ENCODE measurements at places on chromosomes 3 and 15.
A peak's percentile ranks its signal among the peaks of the same experiment; 100 is the strongest.

DNA sequence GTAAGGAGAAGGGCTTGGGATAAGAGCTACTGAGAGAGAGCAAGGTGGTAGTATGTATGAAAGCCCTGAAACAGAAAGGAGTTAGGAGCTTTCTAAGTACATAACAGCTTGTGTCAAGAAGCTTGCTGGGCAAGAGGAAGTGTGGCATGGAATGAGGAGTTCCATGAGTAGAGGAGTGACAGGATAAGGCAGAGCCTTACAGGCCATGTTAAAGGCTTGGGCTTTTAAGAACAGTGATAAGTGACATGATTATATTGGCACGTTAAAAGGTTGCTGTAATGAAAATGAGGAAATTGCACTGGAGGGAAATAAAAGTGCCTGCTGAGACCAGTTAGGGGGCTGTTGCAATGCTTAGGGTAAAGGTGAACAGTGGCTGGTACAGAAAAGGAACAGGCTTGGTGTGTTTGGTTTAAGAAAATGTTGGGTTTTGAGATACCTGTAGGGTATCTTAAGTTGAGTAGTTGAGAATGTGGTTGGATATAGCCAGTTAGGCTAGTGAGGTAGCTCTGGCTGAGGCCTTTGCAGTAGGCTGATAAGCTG, 49.0 kb downstream of the MEF2A start:
- no peak for DNase-seq

DNA sequence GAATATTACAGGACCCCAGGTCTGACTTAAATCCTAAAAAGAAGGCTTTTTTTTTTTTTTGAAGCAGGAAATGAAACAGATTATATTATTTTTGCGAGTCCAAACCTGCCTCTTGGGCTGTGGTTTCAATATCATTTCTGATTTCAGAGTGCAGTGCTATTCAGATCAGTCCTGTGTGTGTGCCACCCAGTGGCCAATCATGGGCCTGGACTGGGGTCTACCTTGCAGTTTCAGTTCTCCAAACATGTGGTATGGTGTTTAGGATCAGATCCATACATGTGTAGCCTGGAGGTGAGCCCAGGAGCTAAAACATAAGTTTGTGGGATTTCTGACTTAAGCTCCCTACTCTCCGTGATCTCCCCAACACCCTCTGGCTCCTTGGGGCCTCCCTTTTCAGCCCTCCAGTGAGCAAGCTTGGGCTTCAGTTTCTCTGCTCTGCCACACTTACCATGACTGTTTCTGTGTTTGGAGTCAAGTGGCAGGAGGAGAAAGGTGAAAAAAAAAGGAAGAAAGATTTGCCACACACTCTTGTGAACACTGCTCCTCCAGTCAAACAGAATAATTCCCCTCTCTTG, 12.1 kb upstream of the THSD4 start:
- DNase-seq, result no peak

DNA sequence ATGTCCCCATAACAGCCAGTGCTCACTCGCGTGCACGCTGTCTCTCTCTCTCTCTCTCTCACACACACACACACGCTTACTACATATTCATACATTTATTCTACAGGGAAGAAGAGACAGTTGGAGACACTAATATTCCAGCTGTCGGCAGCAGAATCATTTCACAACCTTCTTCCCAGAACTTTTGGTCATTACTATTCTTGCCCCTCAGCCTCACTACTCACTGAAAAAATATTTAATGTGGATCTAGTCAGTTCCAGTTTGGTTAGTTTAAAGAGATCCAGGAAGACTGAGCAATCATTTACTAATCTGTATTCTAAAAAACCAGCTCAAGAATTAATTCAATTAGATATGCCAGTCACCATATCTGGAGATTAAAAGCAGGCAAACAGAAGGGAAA, 394.9 kb downstream of the PTPRG start:
- DNase-seq, result no peak

DNA sequence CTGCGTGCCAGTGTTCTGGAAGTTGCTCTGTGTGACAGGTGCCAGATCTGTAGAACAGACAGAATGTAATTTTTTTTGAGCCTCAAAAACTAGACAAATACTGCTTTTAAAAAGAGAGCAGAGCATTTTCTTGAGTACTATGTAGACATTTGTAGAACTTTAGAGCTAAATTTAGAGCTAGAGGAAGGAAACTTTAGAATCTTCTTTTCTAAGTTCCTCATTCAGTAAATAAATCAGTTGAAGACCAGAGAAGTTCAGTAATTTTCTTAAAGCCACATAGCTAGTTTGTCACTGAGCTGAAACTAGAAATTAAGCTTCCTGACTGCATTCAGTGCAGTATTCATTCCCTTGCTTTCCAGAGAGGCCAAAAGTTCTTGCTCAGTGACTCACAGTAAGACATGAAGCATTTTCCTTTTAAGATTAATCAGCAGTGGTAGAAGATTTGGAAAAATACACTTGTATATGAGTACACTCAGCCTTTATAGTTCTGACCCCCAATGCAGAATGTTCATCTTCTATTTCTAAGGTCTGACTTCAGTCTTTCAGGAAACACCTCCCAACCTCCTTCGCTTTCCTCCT, 83.6 kb upstream of the TSEN2 start:
- DNase-seq, result no peak

GRCh38 chr3:179464323-179465092, 13.2 kb upstream of the GNB4 start:
- DNase-seq, result peak; percentile 67

- no peak for DNase-seq
These were observed 189.5 kb downstream of the TPRG1 start for GRCh38 chr3:189361103-189361835.

DNA sequence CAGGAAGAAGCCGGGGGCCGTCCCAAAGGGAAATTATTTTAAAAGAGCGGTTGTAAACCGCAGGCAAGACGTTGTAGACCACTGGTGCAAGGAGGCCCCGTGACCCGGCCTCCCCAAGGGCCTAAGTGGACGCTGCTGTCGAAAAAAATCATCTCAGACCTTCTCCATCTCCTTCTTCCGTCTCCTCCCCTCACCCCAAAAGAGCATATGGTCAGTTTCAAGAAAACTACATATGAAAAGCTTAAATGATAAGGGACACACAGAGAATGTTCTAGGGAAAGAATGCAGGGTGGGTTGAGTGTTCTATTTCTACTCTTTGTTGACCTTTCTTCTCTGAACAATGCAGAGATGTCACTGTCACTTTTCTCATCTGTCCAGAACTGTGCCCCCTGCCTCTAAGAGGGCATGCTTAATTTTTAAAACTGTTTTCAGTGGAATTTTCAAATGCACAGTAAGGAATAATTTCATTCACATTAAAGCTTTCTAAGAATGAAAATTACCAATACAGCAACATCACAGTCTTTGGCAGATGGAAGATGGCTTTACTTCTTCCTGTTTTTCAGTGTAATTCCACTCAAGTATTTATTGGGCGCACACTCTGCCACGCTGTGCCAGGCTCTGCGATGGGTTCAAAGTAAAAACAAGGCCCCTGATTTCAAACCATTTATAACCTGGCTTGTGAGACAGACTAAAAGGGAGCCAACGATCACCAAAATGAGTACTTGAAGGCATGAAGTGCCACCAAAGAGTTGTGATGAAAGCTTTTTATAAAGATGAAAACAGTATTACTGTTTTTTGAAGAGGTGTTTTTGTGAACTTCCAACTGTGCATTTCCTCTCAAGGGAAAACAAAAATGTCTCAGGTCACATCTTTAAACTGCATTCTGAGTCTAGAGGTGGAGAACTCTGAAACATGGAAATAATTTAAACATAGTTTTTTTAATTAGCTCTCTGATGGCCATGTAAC, 891 bp upstream of the TOP2B start:
- DNase-seq, result no peak

DNA sequence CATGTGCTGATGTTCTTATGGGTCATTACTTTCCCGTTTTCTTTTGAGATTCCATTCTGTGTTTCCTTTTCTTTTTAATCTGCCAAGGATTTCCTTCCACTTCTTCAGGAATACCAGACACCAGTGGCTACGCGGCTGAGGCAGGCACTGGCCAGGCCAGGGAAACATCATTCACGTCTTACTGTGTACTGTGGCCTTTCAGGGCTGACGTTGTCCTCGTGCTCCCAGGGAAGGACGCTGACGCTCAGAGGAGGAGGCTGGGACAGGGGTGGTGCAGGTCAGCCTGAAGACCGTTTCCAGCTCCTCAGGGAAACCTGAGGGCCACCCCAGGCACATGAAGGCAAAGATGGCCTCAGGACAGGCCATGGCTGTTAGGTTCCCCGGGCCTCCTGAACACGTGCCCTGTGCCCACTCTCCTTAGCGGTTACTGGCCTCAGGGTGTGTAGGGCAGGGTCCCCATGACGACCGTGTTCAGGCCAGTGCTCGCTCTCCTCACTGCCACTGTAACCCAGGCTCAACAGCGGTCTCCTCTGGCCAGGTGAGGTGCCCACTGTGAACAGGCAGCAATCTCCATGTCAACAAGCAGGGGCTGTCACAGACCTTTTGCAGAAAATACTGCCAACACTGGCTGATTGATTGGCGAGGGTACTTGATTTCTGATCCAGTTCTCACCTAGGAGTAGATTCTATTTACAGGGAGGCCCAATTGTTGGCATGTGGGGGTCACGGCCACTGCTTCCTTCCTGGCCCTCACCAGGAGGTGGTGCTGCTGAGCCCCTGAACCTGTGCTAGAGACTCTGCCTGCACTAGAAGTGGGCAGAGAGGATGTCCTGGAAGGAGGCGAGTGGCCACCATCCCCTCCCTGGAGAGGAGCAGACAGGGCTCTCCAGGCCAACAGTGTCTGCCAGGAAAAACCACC, 169.5 kb downstream of the ATP10A start:
- DNase-seq, result no peak

DNA sequence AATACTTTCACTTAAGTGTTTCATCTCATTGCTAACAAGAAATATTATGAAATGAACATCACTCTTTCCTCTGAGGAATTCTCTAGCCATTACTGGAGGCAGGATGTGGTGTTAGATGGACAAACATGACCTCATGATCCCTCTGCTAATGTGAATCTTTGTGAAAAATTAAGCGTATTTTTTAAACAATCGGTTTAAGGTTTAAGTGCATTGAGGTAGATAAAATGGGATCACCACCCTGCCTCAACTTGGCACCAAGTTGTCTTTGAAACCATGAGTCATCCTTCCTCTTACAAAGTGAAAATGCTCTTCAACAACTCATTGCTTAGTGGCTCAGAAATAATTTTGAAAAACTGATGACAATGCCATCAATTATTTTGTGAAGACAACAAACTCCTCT, 76.0 kb upstream of the DCBLD2 start:
- DNase-seq, result no peak

- DNase-seq, result no peak
These were observed 425.8 kb upstream of the WNT5A start for GRCh38 chr3:55912880-55913279.

- DNase-seq, result no peak
These were observed 16.3 kb upstream of the ATP1B3 start for GRCh38 chr3:141860086-141860669.

GRCh38 chr3:14513566-14514322, 26.4 kb downstream of the GRIP2 start:
- no peak for DNase-seq

- DNase-seq, result no peak
These were observed 118.5 kb downstream of the OPA1 start for GRCh38 chr3:193711523-193711963.

DNA sequence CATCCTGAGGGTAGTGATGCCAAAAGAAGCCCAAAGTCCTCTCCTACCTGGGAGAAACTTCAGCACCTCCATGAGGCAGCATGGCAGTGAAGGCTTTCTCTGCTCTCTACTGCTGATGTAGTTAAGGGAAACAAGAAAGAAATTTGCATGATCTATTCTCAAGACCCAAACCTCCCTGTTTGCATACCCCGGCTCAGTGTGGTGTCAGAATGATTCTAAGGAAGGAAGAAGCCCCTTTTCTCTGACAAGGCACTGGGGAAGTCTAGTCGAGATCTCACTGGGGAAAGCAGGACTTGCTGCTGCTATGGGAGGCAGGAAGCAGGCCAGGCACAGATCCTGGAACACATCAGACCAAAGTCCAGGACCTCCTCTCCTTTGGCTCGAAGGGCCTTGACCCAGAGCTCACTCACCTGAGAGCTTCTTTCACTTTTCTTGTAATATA, 89.4 kb upstream of the ICE2 start:
- DNase-seq, result no peak

GRCh38 chr15:32030795-32031194, 480 bp downstream of the CHRNA7 start:
- no peak for DNase-seq

GRCh38 chr15:83695901-83696425, 42.0 kb downstream of the ADAMTSL3 start:
- DNase-seq, result no peak

DNA sequence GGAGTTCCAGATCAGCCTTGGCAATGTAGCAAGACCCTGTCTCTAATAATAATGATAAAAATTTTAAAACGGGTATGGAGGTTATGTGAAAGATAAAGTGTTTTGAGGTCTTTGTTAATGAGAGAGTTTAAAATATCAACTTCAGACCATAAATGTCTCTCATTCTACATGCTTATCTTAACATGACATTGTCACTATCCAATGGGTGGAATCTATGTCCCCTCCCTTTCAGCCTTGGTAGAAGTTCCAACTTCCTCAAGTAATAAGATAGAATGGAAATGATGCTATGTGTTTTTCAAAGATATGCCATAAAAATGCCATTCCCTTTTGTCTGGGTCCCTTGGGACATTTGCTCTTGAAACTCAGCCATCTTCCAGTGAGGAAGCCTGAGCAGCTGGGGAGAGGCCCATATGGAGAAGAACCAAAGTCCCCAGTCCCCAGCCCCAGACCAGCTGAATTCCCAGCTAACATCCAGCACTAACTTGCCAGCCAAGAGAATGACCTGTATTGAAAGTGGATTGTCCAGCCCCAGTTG, 17.0 kb downstream of the RPSA start:
- no peak for DNase-seq

GRCh38 chr3:115975353-115975752, 352.0 kb downstream of the GAP43 start:
- DNase-seq, result no peak

DNA sequence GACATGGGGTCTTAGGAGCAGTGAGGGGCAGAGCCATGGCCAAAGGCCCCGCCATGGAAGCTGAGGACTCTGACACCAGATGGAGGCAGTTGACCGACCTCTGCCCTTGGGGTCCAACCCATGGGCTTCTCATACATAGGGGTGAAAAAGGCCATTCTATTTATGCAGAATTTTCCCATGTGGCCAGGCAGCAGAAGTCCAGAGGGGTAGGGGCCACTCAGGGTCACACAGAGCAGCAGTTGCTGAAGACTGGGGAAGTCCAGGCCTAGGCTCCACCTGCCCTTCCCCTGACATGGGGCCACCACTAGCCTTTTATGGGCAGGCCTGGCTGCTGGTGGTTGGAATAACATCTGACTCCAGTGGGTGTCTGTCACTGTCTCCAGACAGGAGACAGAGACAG, 6.4 kb downstream of the PRSS50 start:
- no peak for DNase-seq

GRCh38 chr3:185051801-185052200, 101.1 kb downstream of the C3orf70 start:
- DNase-seq, result no peak
